ENCODE measurements at places on chromosomes 5 and 9.

DNA sequence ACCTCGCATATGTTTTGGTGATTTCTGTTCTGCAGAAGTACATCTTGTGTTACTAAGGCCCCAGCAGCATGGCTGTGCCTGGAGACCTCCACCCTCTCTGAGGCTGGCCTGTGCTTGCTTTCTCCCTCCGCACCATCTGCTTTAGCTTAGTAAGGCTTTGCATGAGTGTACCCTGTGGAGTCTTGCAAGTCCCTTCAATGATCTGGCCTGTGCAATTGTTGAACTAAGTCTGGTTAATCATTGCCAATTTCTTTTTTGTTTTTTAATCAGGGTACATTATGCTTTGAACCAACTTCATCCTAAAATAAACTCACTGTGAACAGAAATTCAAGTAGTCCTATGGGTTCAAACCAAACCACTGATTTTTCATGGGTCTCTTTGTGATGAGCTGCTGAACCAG is 32.3 kb downstream of the ACOT12 start:
- no peak for DNase-seq

DNA sequence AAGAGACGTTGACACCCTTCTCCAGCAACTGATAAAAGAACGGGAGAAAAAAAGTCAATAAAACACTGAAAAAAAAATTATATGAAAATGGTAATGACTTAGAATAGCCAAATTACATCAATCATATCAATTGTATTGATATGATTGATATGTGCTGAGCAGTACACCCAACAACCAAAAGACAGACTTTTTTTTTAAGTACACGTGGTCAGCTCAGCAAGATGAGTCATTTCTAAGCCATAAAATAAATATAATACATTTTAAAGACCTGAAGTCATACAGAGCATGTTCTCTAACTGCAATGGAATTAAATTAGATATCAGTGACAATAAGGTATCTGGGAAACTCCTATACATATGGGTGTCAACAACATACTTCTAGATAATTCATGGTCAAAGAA is 30.9 kb upstream of the OLFM1 start:
- DNase-seq = no peak

DNA sequence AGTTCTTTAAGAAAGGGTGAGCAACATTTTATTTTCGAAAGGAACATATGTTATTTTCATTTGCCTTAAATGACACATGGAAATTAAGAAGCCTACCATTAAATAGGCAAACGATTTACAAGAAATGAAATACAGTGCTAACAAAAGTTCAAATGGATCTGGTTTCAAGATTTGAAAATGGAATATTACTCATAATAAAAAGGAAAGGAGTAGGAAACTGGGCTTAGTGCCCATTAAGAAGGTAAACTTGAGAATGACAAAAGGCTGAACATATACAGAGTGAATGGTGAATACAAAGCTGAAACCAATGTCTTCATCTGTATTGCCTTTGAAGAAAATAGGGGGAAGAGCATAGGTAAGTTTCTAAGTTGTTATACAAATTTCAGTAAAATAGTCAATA is 974.2 kb upstream of the C9orf72 start:
- no peak for DNase-seq

DNA sequence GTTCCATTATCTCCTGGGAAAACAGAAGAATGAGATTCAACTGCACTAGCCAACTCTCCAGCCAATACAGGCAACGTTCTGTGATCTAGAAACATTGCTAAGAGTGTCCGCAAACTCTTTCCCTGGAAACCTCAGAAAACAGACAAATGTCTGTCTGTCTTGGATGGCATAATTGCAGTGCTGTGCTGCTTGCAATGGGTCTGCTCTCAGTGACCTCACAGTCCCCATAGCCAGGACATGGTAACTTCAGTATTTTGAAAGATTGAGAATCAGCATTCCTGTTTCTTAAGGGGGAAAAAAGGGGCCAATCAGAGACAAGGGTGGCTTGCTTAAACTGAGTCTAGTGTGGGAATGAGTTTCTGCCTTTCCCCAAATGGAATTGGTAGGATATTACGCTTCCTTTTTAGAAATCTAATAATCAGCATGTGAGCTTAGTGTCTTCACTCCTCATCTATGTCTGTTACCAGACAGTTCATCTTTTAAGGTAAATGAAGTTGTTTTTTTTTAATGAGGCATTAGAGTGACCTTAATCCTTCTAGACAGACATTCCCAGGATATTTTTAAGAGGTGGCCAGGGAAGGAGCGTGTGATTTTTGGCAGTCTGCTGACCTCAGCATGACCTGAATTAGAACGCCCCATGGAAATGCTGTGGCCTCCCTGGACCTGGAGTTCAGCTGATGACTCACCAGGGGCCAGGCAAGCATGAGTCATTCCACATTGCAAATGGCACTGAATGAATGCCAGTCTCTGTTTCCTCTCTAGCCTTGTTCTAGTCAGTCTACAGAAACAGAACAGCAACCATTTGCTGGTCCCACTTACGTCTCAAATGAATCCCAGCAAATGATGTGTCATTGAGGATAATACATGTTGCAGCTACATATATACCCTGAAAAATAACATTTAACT is 210.2 kb upstream of the ACTBL2 start:
- no peak for DNase-seq

DNA sequence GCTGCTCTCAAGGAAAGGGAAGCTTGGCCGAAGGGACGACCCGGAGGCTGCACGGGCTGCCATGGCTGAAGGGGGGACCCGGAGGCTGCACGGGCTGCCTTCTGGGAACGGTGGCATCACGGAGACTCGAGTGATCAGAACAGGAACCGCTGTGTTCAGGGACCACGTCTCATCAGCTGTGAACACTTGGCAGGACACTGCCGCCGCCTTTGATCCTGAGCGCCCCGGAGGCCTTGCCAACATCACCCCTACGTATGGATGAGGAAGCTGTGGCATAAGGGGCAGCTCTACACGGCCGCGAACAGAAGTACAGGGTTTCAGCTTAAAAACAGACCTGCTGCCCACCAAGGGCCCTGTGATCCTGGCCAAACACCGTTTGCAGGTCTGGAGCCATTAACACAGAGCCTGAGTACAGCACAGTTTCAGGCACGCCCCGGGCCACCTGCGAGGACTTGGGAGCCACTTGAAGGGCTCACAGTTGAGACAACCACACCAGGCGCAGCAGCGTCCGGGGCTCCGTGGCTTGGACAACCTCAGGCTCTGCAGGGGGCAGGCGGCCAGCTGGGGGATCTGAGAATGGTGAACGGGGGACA is 23.9 kb upstream of the TERT start:
- no peak for DNase-seq

DNA sequence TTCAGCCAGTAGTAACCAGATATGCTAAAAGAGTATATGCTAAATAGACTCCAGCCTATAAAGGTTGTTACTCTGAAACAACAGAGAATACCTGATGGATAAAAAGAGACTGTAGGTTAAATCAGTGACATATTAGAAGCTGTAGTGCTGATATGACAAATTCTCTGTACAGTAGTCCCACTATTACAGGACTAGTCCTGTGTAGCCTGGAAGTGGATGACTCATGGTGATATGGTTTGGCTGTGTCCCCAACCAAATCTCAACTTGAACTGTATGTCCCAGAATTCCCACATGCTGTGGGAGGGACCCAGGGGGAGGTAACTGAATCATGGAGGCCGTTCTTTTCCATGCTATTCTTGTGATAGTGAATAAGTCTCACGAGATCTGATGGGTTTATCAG is 276.2 kb upstream of the POU5F2 start:
- DNase-seq = no peak

GRCh38 chr5:36272136-36272690 is 29.5 kb downstream of the RANBP3L start:
- DNase-seq = no peak

All from stimulated activated CD8-positive, alpha-beta memory T cell treated with anti-CD3 and anti-CD28 coated beads, Interleukin-15, amount 100 ng/mL, for 1 hour (primary cell).